ENCODE measurements at places on chromosomes 12 and 14.

- DNase-seq: no peak
Observed at GRCh38 chr14:68661226-68662225, 131.3 kb downstream of the ZFP36L1 start.

DNA sequence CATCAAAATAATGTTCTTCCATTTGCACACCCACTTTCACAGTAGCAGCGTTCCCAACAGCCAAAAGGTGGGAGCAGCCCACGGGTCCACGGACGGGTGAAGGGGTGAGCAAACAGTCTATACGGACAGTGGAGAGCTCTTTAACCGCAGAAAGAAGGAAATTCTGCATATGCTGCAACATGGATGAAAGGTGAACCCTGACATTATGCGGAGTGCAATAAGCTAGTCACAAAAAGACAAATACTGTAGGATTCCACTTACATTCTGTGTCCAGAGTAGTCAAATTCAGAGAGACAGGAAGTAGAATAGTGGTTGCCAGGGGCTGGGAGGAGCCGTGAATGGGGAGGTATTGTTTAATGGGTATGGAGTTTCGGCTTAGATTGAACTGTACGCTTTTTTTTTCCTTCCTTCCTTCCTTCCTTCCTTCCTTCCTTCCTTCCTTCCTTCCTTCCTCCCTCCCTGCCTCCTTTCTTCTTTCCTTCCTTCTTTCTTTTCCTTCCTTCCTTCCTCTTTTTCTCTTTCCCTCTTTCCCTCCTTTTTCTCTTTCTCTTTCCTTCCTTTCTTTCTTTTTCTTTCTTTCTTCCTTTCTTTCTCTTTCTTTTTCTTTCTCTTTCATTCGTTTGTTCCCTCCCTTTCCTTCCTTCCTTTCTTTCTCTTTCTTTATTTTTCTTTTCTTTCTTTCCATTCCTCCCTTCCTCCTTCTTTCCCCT, 15.8 kb upstream of the ANKRD9 start:
- H3K4me1 ChIP-seq: peaks cover 6% of the 10 kb centered on the region
- no peak for DNase-seq
- peak overlapping the region; percentile 93 for H3K27ac ChIP-seq
- peaks cover 3% of the 10 kb centered on the region for H3K27me3 ChIP-seq
- H3K4me3 ChIP-seq: peak overlapping the region; percentile 83
- H3K36me3 ChIP-seq: no peaks in the 10 kb centered on the region

DNA sequence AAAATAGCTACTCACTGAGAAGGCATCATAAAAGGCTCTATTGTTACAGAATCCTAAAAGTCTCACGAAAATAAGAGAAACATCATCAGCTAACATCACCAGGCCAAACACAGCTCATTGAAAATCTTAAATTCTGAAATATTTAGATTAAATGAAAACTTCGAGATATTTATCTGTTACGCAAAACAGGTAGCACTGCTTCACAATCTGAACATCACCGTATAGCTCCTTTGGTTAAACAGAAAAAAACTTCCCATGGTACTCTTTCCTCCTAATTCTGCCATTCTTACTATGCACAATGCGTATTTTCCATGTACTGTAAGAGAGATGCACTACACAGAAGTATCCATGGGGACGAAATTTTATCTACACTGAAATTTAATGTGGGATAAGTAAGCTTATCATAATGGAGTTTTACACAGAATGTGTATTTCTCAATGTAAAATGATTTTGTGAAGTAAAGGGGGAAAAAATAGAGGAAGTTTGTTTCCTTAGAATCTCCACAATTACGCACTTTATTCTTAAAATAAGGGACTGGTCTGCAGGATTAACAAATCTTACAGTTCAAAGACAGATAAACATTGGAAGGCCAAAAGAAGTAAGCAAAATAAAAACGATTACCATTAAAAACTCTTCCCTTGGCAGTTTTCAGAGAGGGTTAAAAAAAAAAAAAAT, 1.9 kb downstream of the SGPP1 start:
- peak overlapping the region; percentile 9 for H3K27ac ChIP-seq
- peaks cover 20% of the 10 kb centered on the region for H3K27me3 ChIP-seq
- peak overlapping the region; percentile 98 for H3K4me3 ChIP-seq
- peaks cover 18% of the 10 kb centered on the region for H3K4me1 ChIP-seq

DNA sequence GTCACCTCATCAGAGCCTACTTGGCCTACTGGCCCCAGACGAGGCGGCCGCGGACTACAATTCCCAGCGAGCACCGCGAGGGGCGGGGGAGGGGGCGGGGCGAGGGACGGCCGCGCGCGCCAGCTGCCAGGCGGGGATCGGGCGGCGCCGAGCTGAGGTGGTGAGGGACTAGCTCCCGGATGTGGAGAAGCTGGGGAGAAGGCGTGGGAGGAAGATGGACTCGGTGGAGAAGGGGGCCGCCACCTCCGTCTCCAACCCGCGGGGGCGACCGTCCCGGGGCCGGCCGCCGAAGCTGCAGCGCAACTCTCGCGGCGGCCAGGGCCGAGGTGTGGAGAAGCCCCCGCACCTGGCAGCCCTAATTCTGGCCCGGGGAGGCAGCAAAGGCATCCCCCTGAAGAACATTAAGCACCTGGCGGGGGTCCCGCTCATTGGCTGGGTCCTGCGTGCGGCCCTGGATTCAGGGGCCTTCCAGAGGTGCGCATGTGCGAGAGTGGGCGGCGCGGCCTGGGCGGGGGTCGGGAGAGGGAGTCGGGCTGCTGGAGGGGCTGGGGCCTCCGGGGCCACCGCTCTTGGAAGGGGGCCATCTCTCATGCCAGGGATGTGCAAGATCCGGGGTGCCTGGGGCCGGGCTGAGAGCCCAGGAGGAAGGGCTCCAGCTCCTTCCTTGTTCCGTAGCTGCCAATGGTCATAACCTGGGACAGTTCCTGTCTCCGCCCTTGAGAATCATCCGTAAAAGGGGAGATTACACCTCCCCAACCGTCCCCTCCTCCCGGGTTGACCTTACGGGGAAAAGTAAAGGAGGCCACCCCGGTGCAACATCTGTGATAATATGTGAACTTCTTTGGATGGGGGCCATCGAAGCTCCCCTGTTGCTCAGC, at the start of gene CMAS:
TSS of gene CMAS (plus strand) at position 129 of the 878 bp plus-strand sequence. CDS start at position 215, 86 bp downstream.
- peaks cover 5% of the 10 kb centered on the region for H3K27me3 ChIP-seq
- peak within 1 kb of the TSS; percentile 93 for H3K4me3 ChIP-seq
- peak within 1 kb of the TSS; percentile 89 for H3K27ac ChIP-seq
- peaks cover 1% of the 10 kb centered on the region for H3K36me3 ChIP-seq
- peak; percentile 86 for DNase-seq
- H3K4me1 ChIP-seq: peaks cover 36% of the 10 kb centered on the region

DNA sequence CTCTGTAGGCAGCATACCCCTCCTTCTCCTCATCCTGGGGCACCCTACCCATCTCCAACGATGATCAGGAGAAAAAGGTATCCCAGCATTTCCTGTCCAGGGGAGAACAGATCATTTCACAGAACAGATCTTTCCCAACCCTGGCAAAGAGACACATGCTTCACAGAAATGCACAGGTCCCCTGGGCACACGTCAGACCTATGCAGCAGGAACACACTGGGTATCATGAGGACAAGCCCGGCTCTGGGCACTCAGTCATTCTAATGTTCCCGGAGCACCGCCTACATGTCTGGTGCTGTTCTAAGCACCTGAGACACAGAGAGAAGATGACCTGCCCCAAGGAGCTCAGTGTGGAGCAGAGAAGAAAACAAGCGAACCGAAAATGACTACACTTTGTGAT, 56.2 kb downstream of the ACTN1 start:
- no peak overlapping the region for H3K4me3 ChIP-seq
- H3K27ac ChIP-seq: peak overlapping the region; percentile 60
- DNase-seq: no peak
- H3K4me1 ChIP-seq: peaks cover 32% of the 10 kb centered on the region
- H3K36me3 ChIP-seq: peaks cover 23% of the 10 kb centered on the region

DNA sequence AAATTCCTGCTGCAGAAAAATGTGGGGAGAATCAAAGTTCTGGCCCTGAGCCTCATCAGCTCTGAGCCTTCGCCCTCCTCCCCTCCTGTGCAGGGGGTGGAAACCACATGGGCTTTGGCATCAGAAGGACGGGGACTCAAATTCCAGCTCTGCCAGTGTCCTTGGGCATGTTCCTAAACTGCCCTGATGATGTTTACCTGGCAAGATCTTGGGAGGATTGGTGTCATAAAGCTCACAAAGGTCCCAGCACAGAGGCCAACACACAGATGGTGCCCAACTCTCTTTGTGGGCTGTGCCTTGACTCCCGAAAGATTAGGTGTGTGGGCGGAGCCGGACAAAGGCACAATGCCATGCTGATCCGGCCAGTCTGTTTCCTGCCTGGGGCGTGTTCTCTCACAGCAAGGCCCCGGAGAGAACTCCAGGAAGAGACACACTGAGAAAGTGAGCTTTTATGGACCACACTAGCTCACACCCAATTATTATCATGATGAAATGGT, 20.5 kb upstream of the CLMN start:
- no peaks in the 10 kb centered on the region for H3K36me3 ChIP-seq
- no peak overlapping the region for H3K4me3 ChIP-seq
- no peak for DNase-seq
- no peak overlapping the region for H3K27ac ChIP-seq

DNA sequence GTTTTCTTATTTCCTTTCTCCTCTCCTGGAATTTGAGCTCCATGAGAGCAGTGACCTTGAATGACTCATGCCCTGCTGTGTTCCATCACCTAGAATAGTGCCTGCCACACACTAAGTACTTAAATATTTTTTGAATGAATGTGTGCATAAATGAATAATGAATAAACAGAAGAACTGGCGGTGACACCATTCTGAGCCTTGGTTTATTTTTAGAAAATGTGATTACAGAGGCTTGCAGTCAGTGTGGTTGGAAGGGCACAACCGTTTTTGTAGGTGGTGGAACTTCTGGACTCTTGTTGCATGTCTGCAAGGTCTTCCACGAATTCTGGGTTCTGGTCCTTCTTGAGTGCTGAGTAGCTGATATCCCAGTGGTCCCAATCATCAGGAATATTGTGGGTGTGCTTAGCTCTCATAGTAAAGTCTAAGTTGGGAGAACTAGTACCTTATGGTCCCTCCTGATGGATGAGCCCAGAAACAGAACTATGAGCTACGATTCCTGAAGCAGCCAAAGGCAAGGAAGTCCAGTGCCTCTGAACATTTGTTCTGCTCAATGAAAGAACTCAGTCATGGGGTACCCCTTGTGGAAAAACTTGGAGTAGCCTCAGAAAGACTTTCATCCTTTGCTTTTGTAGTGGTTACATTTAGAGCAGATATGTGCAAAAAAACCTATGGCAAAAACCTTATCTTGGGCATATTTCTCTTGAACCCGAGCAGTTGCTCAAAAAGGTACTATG, 28.8 kb upstream of the BHLHE41 start:
- no peaks in the 10 kb centered on the region for H3K36me3 ChIP-seq
- H3K27me3 ChIP-seq: no peaks in the 10 kb centered on the region
- peaks cover 19% of the 10 kb centered on the region for H3K4me1 ChIP-seq
- DNase-seq: no peak

DNA sequence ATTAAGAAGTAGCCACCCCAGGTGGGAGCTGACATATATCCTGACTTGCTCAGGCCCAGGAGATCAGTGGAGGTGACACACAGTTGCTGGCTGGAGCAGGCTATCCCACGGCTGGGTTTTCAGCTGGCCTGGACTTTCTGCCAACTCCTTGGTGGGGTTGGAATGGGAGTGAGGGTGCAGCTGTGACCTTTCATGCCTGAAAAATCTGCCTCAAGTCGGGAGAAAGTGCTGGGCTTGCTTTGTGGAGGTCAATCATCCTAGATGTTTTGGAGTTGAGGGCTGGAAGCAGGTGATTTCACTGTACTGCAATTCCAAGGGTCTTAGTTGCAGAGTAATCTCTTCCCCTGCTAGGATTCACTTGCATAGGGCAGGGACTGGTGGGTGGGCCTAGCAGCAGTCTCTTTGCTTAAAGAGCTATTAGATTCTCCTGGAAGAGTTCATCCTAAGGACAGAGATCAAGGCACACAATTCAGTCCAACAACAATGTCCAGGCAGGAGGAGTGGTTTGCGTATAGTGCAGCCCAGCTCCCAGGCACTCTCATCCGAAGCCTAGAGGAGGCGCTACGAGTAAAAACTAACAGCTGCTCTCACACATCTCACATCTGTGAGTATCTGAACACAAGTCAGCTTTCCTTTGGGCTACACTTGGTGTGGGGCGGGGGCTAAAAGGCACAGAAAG, 98.1 kb downstream of the GAS2L3 start:
- no peak overlapping the region for H3K27ac ChIP-seq
- no peaks in the 10 kb centered on the region for H3K36me3 ChIP-seq
- peaks cover 3% of the 10 kb centered on the region for H3K27me3 ChIP-seq
- H3K4me3 ChIP-seq: no peak overlapping the region
- peaks cover 6% of the 10 kb centered on the region for H3K4me1 ChIP-seq

All from progenitor cell of endocrine pancreas (in vitro differentiated cells).